ENCODE measurements at places on chromosomes 1 and 21. TPM values are rescaled to one million over a fixed set of nuclear protein-coding genes. Genes with fewer than 3 reads are reported as not detected.

TBX15 gene
- 17.0 TPM for total RNA-seq

IL19 gene
- total RNA-seq: not detected

BGLAP gene
- 0.69 TPM for total RNA-seq

HS2ST1 gene
- total RNA-seq: 10.1 TPM

CFHR3 gene
- not detected for total RNA-seq

CCDC181 gene
- not detected for total RNA-seq

EFCAB14 gene
- total RNA-seq: 71.5 TPM

ACTN2 gene
- not detected for total RNA-seq

KCNQ4 gene
- 2.2 TPM for total RNA-seq

SPRR2D gene
- total RNA-seq: 6.4 TPM

TFAP2E gene
- 5.7 TPM for total RNA-seq

OR2L5 gene
- not detected for total RNA-seq

ATP1A4 gene
- total RNA-seq: not detected

TRIM58 gene
- 0.32 TPM for total RNA-seq

CADM3 gene
- 2.6 TPM for total RNA-seq

SPRR2F gene
- total RNA-seq: 0.64 TPM

TMEM52 gene
- 2.9 TPM for total RNA-seq

RALGPS2 gene
- 26.2 TPM for total RNA-seq

KRTAP7-1 gene
- 4.4 TPM for total RNA-seq

PPP1R15B gene
- total RNA-seq: 48.6 TPM

SHE gene
- 7.7 TPM for total RNA-seq

GBP3 gene
- 16.2 TPM for total RNA-seq

SH2D2A gene
- total RNA-seq: not detected

KRTAP19-3 gene
- total RNA-seq: not detected

KRTAP21-2 gene
- total RNA-seq: not detected

MASP2 gene
- total RNA-seq: not detected

CTSK gene
- total RNA-seq: 205 TPM

RNPEP gene
- 46.2 TPM for total RNA-seq

FOXE3 gene
- total RNA-seq: not detected

RBP7 gene
- total RNA-seq: 12.7 TPM

PTPN7 gene
- total RNA-seq: 2.3 TPM

CYP4Z1 gene
- total RNA-seq: 2.9 TPM

FALEC gene
- total RNA-seq: not detected

BSND gene
- total RNA-seq: not detected

VAV3 gene
- total RNA-seq: 200 TPM

GRIK3 gene
- 0.04 TPM for total RNA-seq

LRRC71 gene
- total RNA-seq: not detected

LCE2A gene
- 376 TPM for total RNA-seq

AGT gene
- total RNA-seq: 5.8 TPM

Measured in lower leg skin (tissue), 4 donors.